ENCODE measurements at places on chromosomes 5 and 9.

GRCh38 chr5:127907907-127908306 lies 175.7 kb upstream of the SLC12A2 start:
- no peak for DNase-seq

GRCh38 chr5:60487476-60487875 lies 212.5 kb downstream of the DEPDC1B start:
- no peak for DNase-seq

GRCh38 chr9:23586906-23587305 lies 239.1 kb downstream of the ELAVL2 start:
- no peak for DNase-seq

- DNase-seq, result no peak
These were observed 40.2 kb downstream of the NSUN2 start for GRCh38 chr5:6592601-6593000.

DNA sequence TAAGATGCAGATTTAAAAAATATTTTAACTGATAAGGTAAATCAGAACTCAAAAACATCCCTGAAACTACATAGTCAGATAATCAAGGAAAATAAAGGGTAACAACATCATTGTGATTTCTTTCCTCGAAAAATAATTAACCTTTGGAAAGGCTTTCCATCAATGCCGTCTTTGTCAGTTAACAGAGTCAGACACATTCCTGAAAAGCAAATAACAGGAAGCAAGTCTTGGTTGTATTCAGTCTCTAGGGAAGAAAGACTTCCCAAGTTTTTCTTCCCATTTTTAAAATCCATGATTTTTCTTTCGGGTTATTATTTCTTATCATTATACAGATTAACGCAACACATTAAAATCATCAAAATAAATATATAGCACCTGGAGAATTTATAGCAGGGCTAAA lies 256.4 kb upstream of the CDH6 start:
- no peak for DNase-seq

GRCh38 chr5:91787718-91788117 lies 404.6 kb upstream of the ARRDC3 start:
- DNase-seq, result no peak

GRCh38 chr5:96942078-96942477 lies 6.2 kb downstream of the LNPEP start:
- DNase-seq, result no peak

DNA sequence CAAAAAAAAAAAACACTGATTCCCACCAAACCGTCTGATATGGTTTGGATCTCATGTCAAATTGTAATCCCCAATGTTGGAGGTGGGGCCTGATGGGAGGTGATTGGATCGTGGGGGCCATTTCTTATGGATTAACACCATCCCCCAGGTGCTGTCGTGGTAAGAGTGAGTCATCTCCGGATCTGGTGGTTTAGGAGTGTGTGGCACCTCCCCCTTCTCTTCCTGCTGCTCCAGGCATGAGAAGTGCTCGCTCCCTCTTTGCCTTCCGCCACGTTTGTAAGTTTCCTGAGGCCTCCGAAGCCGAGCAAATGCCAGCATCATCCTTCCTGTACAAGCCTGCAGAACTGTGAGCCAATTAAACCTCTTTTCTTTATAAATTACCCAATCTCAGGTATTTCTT lies 45.2 kb downstream of the HSD17B3 start:
- DNase-seq, result no peak
